ENCODE measurements at places on chromosomes 3 and 15.

GRCh38 chr3:185645596-185646381 is 59.7 kb downstream of the SENP2 start:
- no peak for DNase-seq

GRCh38 chr3:36097209-36097608 is 283.1 kb upstream of the STAC start:
- DNase-seq, result no peak

GRCh38 chr15:63369781-63370180 is 11.9 kb downstream of the CA12 start:
- DNase-seq, result peak; percentile 67

- DNase-seq, result no peak
Observed at GRCh38 chr3:112498914-112499711, at the start of gene BTLA. TSS of gene BTLA (minus strand) at chr3:112499472. CDS start at chr3:112499358, 114 bp downstream.

- peak; percentile 33 for DNase-seq
Observed at GRCh38 chr3:108090049-108090700, 656 bp downstream of the CD47 start.

- no peak for DNase-seq
Observed at GRCh38 chr3:57555306-57555705, 768 bp upstream of the PDE12 start.

GRCh38 chr15:74543583-74543982 is 2.6 kb downstream of the ARID3B start:
- DNase-seq, result no peak

GRCh38 chr15:31446546-31446945 is 119.9 kb downstream of the KLF13 start:
- no peak for DNase-seq

DNA sequence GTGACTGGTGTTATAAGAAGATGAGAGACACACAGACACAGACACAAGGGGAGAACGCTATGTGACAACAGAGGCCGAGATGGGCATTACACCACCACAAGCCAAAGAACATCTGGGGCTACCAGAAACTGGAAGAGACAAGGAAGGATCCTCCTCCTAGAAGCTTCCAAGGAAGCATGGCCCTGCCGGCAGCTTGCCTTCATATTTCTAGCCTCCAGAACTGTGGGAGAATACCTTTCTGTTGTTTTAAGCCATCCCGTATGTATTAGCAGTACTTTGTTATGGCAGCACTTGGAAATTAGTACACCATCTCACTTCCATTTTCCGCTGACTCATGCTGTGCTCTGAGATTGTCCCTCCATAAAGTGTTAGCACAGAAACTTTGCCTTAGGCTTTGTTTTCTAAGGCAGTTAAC is 38.7 kb upstream of the CA12 start:
- DNase-seq, result no peak

GRCh38 chr3:16916840-16917239 is 32.1 kb downstream of the PLCL2 start:
- DNase-seq, result peak; percentile 10

GRCh38 chr15:57875347-57875746 is 168.8 kb downstream of the POLR2M start:
- DNase-seq, result no peak

GRCh38 chr3:3191675-3192285 is 12.3 kb upstream of the CRBN start:
- DNase-seq, result no peak

DNA sequence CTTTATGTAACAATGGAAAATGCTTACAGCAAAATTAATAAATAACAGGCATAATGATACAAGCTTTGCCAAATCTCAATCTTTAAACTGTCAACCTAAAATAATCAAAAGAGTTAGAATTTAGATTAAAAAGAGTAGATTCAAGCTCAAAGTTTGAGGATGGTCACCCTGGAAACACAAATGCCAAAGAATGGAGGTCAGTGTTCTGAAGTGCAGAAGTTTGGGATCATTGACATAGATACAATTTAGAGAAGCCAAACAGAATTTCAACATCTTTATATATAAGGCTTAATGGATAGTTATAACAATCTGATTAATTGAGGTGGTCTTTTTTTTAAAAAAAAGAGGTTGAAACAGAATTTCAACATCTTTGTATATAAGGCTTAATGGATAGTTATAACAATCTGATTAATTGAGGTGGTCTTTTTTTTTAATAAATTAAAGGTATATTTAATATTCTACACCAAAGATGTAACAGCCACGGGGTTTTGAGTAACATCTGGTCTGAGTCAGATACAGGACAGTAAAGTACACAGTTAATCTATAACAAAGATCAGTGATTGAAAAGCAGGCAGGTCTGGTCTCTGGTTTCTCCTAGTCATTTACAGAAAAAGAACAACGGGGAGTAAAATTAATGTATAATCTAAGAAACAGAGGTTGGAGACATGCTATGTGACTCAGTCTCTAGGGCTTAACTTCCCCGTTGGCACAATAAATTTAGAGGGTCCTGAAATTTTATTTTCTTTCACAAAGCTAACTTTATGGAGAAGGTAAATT is 490.7 kb downstream of the GBE1 start:
- no peak for DNase-seq
